ENCODE measurements at places on chromosomes 3 and 15. TPM values are rescaled to one million over a fixed set of nuclear protein-coding genes. Genes with fewer than 3 reads are reported as not detected.

- no peak for DNase-seq
Measured at GRCh38 chr3:195859846-195860411, 48.2 kb upstream of the MUC4 start.

DNA sequence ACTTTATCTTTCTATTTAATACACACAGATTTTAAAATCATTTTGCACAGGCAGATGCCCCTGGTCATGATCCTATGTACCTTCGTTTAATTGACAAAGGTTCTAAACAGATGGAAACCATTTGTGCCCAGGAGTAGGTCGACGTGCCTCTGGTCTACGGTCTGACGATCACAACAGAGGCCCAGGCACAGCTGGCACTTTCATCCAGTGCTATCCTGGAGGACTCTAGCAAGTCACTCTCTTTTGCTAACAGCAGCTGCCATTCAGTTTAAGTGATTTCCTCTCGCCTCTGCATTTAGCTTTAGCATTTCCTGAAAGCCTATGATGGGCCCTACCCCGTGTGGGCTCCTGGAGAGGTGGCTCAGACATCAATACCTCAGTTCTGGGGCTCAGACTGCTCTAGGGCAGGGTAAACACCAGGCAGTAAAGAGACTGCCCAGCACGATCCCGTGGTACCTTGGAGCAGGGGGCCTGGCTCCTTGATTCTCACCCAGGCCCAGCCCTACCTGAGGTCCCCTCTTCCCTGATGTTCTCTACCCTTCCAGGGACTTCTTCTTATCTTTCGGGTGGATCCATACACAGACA lies 83.2 kb upstream of the SNRPA1 start:
- no peak for DNase-seq

The OXSR1 gene
- total RNA-seq, result 35.2 TPM

DNA sequence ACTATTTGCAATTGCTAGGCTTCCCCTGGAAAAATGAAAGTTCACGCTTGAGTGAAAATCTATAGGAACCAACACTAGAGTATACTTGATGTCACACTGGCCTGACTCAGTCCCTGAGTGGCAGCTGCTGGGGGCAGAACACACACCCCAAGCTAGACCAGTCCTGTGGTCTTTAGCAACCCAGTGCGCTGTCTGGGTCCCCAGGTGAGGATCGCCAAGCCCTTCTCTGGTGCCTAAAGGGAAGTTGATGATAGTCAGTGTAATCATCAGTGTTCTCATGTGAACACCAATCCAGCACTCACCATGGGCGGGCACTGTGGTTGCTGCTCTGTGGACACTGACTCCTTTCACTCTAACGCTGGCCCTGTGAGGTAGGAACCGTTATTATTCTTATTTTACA lies 11.2 kb downstream of the ALDH1A3 start:
- DNase-seq, result no peak

GRCh38 chr3:79886204-79886603 lies 118.4 kb upstream of the ROBO1 start:
- DNase-seq, result no peak

DNA sequence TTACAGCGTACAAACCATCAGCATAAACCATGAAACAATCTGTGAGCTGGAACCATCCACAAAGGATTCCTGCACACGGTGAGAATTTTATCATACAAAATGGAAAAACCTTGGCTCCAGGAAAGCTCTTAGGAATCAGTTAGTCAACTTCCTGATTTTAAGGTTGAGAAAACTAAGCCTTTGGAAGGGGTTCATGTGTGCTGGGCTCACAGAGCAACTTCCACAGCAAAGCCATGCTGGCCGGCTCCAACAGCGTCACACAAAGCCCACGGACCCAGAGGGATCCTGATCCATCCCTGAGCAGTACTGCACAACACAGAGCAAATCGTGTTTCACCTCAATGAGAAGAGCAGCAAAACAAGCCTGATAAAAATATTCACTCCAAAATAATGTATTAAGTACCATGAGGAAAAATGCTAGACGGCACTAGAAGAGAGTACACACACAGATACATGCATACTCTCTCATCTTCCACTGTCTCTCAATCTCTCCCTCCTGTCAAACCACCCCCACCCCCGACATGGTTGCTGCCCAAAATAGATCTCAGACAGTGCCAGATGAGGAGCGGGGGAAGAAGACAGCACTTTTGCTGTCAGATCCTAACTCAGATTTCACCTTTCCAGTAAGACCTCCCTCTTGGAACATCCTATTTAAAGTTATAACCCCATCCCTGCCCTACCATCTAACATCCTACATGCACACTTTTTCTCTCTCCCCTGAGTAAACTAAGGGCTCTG lies 58.6 kb downstream of the MB21D2 start:
- DNase-seq, result peak; percentile 46

GRCh38 chr3:53193466-53194209 lies 32.6 kb downstream of the PRKCD start:
- no peak for DNase-seq

DNA sequence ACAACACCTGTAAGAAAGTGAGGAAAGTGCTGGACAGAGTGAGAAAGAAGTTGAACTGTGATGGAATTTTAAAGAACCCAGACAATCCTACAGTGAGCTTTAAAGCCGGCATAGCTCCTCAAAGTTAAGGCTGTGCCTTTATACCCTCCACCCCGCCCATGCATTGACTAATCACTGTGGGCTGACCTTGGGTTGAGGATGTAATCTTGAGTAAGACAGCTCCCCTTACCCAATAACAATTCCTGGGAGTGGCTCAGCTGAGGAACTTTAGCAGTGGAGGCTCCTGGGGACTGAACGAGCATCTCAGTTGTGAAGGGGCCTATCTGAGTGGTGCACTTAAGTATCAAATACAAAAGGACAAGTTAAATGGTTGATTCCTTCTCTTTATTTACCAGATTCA lies 35.7 kb upstream of the ZNF770 start:
- DNase-seq, result no peak

DNA sequence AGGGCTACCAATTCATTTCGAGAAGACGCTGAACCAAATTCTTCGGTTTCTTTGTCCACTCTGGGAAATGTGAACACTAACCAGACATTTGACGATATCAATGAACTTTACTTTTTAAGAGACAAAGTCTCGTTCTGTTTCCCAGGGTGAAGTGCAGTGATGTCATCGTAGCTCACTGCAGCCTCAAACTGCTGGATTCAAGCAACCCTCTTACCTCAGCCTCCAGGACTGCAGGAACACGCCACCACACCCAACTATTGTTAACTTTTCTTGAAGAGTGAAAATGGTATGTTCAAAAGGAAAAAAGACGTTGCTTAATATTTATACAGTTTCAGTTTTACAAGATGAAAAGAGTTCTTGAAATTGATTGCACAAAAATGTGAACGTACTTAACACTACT lies 30.6 kb downstream of the MB21D2 start:
- no peak for DNase-seq

DNA sequence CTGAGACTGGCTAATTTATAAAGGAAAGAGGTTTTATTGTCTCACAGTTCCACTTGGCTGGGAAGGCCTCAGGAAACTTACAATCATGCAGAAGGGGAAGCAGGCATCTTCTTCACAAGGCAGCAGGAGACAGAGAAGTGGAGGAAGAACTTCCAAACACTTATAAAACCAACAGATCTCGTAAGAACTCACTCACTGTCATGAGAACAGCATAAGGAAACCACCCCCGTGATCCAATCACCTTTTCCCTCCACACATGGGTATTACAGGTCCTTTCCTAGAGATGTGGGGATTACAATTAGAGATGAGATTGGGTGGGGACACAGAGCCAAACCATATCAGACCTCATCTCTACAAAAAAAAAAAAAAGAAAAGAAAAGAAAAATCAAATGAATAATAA lies 25.7 kb downstream of the CGGBP1 start:
- DNase-seq, result no peak

The RPP25 gene
- total RNA-seq, result 25.8 TPM

- no peak for DNase-seq
Measured at GRCh38 chr15:28246605-28247004, 75.4 kb downstream of the HERC2 start.

DNA sequence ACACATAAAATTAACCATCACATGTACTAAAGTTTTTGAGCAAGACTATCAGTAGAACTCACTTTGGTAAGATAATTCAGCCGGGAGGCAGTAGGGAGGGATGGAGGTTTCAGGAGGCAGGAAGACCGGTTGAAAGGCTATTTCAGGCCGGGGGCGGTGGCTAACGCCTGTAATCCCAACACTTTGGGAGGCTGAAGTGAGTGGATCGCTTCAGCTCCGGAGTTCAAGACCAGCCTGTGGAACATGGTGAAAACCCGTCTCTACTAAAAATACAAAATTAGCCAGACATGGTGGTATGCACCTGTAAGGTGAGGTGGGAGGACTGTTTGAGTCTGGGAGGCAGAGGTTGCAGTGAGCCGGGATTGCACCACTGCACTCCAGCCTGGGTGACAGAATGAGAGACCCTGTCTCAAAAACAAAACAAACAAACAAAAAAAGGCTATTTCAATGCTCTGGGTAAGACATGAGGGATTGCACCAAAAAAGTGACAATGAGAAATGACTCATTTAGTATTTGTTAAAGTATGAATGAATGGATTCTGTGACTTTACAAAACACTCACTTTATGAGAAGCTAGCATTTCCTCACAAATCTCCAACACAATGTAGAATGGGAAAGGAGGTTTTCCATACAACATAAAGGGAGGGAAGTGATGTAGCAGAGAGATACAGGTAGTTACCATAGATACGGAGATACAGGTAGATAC lies 43.9 kb downstream of the SH3BP5 start:
- peak; percentile 23 for DNase-seq

- no peak for DNase-seq
Measured at GRCh38 chr15:93159930-93160329, 70.9 kb upstream of the RGMA start.

The CILP gene
- not detected for total RNA-seq

DNA sequence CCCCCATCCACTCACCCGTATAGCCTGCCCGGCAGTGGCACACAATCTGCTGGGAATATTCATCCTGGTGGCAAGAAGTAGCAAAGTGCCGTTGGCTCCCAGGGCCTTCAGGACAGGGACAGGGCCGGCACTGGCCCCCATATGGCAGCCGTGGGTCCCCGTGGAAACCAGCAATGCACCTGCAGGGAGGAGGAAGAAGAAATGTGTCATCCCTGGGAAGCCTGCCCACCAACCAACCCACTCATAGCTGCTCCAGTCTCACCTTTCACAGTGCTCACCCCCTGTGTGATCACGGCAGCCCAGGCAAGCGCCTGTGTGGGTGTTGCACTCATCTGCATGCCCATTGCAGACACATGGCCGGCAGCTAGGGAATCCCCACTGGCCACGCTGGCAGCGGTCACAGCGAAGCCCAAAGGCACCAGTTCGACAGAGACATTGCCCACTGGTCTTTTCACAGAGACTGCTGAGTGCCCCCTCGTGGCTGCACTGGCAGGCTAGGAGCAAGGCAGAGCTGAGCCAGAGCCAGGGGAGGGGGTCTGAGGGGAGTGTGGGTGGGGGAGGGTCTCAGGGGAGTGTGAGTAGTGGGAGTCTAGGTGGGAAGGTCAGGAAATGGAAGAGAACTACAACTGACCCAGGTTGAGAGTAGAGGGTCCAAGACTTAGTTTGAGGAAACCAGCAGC lies 4.5 kb upstream of the USP19 start:
- DNase-seq, result no peak

GRCh38 chr3:188689101-188689574 lies 482.6 kb upstream of the TPRG1 start:
- DNase-seq, result peak; percentile 66

DNA sequence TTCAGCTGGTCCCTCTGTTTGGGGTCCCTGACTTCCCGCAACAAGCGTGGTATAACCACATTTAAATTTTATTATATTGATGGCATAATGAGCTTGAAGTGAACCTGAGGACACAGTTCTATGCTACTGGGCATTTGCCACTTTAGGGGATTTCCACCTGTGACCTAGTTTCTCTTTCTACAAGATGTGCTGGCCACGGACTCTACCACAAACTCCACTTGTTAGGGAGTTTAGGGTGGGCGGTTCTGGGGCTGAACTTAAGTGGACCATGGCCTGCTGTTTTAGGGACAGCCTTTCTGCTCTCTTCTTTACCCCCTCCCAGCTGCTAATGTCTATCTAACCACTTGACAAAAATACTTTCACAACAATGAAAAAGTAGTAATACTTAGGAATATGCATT lies 1199.1 kb downstream of the SI start:
- no peak for DNase-seq

- DNase-seq, result peak; percentile 41
Measured at GRCh38 chr15:81133782-81134461, at the start of gene CFAP161. CFAP161 (plus strand) TSS chr15:81134270; CDS start chr15:81134330, 60 bp downstream.

The ST8SIA2 gene
- total RNA-seq, result under 0.01 TPM

DNA sequence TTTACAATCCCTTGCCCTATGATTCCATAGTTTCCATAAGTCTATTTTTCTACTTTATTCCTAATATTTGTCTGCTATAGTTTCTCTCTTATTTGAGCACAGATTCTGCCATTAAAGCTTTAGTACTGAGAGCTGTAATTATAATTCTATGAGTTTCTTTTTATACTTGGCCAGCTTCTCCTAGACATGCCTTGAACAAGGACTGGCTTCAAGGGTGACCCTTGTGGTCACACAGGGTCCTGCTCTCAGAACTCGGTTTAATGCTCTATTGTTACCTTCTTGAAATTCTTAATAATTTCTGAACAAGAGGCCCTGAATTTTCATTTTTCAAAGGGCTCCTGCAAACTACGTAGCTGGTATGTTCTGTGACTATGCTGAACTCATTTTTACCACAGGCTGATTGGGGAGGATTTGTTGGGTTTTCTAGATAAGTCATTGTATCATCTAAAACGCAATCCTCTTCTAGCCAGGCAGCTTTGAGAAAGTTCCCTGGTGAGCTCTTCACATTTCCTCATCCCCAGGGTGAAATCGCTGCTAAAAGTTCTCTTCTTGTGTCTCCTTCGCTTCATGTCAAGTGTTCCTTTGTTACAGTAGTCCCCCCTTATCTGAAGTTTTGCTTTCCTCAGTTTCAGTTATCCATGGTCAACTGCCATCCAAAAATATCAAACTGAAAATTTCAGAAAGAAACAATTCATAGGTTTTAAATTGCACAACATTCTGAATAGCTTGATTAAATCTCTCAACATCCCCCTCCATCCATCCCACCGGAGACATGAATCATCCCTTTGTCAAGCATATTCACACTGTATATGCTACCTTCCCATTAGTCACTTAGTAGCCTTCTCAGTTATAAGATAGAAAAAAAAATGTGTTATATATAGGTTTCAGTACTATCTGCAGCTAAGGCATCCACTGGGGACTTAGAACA lies 12.6 kb upstream of the PLCL2 start:
- peak; percentile 47 for DNase-seq

The TAGLN3 gene
- total RNA-seq, result 0.19 TPM

Data from dermis blood vessel endothelial cell (primary cell).